ENCODE measurements at places on chromosomes 1 and 21.

- DNase-seq: no peak
Observed at GRCh38 chr1:154427173-154428139, 22.3 kb downstream of the IL6R start.

DNA sequence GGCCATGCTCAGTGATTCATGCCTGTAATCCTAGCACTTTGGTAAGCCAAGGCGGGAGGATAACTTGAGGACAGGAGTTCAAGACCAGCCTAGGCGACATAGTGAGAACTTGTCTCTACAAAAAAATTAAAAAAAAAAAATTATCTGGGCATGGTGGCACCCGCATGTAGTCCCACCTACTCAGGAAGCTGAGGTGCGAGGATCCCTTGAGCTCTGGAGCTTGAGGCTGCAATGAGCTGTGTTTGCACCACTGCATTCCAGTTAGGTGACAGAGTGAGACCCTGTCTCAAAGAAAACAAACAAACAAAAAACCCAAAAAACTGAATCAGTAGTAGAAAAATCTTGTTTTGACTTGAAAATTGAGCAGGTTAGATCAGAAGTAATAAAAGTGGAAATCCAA is 67.1 kb upstream of the IPO9 start:
- DNase-seq: no peak

DNA sequence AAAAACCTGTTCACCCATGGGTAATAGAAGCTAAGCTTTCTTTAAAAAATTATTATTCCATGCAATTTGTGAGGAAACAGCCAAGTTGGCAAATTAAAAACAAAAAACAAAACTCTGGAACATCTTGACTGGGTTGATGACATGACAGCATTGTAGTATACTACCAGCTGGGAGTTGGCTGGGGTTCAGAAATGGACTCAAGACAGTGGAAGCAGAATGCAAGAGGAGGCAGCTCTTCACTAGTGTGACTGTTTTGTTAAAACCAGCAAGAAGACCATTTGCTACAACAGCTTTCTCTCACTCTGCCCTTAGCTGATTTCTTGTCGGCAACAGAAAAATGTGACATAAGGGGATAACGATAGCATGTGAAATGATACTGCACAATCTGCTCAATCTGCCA is 1298.9 kb upstream of the ADGRL4 start:
- DNase-seq: no peak

DNA sequence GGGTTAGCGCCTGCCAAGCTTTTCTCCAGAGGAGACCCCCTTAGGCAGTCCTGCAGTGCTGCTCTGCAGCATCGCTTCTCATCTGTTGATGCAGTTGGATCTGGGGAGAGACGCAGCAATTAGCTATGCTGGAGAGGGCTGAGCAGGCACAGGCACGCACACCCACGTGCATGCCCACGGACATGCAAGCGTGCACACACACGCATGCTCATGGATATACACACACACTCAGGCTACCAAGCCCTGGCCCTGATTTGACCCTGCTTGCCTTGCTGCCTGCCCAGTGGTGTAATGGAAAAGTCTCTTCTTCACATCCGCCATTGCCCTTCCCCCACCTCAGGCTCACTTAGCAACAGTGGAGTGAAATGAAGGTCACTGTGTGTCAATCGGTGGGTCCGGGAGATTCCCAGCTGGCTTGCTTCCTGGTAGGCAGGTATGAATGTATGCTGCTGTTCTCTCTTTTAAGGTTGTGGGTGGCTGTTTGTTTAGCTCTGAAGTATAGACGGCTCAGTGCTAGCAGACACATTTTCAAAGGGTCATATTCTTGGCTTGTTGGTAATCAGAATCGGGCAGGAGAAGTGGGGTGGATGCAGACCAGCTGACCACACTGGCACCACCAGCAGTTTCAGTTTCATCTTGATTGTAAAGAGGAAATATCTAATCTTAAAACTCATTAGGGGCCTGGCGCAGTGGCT is 9.5 kb downstream of the ATP1B1 start:
- no peak for DNase-seq

DNA sequence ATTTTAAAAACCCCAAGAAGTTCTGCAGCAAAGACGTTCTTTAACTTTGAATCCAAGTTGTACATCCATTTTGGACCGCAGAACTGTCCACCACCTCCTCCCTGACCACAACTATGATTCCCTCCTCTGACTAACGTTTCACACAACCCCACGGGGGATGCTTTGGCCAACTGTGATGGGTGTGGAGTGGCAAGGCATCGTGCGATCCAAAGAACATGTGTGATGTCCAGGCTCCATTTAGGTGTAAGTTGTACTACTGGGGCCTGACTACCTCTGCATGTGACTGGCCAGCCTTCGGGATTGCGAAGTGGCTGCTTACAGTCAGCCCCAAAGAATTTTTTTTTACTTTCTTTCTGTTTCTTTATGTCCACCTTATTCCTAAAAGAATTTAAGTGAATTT is 6.7 kb downstream of the KCNJ15 start:
- DNase-seq: no peak

DNA sequence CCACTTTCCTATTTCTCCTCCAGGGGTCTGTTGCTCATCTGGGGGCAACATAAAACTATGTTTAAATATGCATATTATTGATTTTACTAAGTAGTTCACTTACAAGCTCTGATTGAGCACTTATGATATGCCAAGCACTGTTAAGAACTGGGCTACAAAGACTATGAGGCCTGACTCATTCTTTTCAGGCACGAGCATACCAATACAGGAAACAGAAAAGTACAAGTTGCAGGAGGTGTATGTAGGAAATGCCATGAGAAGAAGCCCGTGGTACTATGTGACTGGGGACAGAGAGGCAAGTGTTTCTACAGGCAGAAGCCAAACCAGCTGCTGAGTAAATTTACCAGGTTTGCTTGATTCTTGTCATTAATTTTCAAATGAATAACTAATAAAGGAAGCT is 120.4 kb upstream of the PTGFR start:
- no peak for DNase-seq

DNA sequence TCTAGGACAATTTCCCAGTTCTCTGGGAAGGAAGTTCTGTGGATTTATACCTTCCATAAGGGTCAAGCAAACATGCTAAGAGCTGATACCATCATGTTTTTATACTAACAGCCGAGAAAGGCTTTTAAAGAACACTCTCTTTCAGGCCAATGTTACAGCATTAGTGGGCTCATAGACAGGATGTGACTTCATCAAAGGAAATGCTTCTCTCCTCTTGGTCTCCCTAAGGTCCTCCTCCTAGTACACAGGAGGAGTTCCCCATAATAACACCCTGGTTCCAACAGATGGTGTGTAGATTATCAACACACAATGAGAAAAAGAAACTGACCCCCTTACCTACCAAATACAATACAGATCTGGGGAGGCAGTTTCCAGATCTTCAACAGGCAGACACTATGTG is 26.7 kb upstream of the GLIS1 start:
- DNase-seq: no peak

GRCh38 chr1:224435318-224435763 is 744 bp upstream of the WDR26 start:
- no peak for DNase-seq

- no peak for DNase-seq
Observed at GRCh38 chr21:15793550-15794235, 63.9 kb downstream of the USP25 start.

Data from stimulated activated CD8-positive, alpha-beta memory T cell treated with anti-CD3 and anti-CD28 coated beads, Interleukin-4, amount 100 ng/mL, for 1 hour (primary cell).